ENCODE measurements at places on chromosomes 16 and 17. TPM values are rescaled to one million over a fixed set of nuclear protein-coding genes. Genes with fewer than 3 reads are reported as not detected.

IGF2BP1 gene
- polyA plus RNA-seq, result 0.45 TPM

DNA sequence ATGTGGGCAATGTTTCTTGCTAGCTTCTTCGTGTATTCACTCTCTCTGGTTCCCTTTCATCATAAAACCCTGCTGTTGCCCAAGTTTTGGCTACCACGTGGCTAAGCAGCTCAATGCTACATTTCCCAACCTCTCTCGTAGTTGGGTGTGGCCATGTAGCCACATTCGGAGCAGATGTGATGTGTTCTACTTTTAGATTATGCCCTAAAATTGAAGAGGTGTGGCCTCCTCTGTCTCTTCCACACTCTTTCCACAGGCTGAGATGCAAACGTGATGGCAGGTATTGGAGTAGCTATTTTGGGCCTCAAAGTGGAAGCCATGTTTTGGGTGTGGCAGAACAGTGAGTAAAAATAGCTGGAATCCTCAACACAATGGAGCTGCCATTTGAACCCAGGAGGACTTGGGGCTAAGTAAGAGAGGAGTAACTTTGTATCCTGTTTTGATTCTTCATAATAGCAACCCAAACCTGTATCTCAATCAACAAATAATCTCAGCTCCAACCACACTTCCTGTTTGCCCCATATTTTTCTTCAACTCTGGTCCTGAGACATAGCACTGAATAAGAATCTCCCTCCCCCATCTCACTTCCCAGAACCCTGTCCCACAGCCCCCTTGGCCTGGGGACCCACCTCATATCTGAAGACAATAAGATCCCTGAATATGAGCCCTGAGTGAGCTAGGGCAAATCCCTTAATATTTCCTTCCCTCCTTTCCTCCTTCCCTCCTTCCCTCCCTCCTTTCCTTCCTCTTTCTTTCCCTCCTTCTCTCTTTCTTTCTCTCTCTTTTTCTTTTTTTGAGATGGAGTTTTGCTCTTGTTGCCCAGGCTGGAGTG, 4.0 kb downstream of the NUPR1 start:
- no peak for DNase-seq

DNA sequence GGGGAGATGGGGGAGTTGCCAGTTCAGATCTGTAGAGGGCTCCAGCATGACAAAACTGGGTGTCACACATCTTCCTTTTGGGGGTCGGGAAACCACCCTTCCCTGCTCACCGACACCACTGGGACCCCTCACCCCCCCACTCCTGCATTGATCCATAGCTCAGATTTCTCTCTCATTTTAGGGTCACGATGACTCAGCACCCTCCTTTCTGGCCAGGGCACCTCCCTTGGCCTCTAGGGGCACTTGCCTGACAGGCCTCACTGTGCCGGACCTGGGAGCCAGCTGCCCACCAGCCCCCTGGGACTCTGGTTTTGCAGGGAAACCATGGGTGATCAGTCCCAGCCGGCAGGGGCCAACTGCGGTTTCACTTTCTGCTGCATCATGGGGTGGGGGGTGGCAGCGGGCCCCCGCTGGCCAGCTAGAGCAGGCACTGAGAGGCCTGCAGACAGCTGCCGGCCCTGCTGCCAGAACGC, 239.4 kb downstream of the MRTFB start:
- DNase-seq, result no peak

CD300LB gene
- polyA plus RNA-seq, result 0.27 TPM

GRCh38 chr17:32878211-32878610, 1.3 kb upstream of the MYO1D start:
- DNase-seq, result peak; percentile 68

DNA sequence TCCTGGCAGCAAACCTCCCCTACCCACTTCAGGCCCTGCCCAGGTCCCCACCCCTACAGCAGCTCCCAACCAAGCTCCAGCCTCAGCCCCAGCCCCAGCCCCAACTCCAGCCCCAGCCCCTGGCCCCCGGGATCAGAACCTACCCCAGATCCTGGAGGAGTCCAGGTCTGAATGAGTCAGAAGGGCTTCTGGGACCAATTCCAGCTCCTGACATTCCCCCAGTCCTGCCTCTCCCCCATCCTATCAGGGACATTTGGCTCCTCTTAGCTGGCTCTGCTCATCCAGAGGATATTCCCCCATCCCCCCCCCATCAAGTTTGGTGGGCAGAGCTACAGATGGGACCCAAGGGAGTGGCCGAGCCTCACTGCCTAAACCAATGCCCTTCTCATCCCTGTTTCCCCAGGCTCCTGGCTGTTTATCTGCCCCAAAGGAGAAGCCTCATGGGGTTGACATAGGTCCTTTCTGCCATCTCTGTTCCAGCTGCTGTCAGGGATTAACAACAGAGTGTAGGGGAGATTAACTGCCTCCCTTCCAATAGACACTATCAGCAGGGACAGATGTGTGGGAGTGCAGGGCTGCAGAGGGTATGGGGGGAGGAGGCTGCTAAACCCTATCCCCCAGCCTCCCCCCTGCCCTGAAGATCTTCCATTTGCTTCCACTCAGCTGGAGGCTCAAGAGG, 16.5 kb downstream of the CNTNAP1 start:
- no peak for DNase-seq

DNA sequence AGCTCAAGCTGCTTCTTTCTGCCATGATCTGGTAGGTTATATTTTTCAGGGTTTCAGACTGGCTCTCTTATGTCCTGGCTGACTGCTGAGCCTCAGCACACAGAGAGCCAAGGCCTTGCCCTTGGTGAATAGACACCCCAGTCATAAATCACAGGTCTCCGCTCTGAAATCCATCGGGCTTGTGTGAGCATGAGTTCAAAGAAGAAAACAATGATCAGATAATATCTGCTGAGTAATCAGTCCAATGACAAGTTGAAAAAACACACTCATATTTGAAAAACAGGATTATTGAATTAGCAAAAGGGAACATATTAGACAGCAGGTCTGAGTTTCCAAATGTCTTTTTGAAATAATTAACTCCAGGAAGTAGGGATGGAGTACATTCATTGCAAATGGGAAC, 51.1 kb upstream of the NDRG4 start:
- DNase-seq, result no peak

GRCh38 chr17:4054446-4054845, 88.4 kb downstream of the ZZEF1 start:
- DNase-seq, result no peak

DNA sequence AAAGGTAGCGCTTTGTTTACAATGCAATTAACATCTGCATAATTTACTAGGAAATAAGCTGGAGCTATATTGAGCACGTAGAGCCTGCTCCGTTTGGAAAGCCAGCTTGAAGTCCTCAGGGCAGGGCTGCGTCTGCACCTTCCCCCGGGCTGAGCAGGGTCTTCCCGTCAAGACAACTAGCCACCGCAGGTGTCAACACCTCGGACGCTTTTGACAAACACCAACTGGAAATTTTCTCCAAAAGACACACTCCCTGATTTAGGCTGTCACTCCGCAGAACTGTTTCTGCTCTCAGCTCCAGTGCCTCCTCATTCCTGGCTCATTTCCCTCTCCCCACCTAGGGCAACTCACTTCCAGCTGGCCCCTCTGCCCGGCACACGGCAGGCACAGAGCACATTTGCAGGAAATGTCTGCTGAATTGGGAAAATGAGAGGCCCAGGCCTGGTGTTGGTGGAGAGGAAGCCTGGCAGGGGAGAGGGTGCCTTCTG, 170.3 kb downstream of the MAF start:
- DNase-seq, result no peak

SCRN2 gene
- 127 TPM for polyA plus RNA-seq

GRCh38 chr17:81184555-81184954, 18.5 kb upstream of the AATK start:
- no peak for DNase-seq

GRCh38 chr16:73713778-73714495, 582.7 kb upstream of the PSMD7 start:
- peak; percentile 51 for DNase-seq

DNA sequence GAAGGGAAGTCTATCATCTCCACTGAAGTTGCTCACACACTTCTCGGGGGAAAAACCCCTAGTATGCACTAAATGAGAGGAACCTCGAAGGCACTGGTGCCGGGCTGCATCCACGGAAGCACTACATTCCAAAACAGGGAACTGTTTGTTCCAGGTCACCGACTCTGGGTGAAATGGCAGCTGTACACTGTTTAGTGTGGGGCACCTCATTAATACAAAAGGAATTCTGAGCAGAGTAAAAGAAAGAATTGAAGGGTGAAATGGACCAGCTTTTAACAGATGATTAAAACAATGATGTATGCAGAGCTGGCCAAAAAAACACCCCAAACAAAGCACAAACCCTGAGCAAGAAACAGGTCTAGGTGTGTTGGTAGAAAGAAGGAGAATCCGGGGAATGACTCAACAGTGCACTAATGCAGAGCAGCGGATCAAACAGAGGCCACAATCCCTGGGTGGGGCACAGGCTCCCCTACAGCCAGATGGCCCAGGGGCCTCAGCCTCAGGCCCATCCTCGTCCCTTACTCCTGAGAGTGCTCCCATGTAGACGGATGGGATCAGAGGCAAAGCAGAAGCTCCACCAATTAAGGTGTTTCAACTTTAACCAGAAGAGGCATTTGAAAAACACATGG, 161.5 kb downstream of the ZFHX3 start:
- DNase-seq, result no peak

DNA sequence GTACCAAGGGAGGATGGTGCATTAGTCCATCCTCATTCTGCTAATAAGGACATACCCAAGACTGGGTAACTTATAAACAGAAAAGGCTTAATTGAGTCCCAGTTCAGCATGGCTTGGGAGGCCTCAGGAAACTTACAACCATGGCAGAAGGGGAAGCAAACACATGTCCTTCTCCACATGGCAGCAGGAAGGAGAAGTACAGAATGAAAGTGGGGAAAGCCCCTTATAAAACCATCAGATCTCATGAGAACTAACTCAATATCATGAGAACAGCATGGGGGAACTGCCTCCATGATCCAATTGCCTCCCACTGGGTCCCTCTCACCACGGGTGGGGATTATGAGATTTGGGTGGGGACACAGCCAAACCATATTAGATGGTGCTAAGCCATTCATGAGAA, 84.5 kb downstream of the SEC14L1 start:
- DNase-seq, result no peak

- DNase-seq, result no peak
Observed at GRCh38 chr16:78476615-78477014, 377.2 kb downstream of the WWOX start.

DNA sequence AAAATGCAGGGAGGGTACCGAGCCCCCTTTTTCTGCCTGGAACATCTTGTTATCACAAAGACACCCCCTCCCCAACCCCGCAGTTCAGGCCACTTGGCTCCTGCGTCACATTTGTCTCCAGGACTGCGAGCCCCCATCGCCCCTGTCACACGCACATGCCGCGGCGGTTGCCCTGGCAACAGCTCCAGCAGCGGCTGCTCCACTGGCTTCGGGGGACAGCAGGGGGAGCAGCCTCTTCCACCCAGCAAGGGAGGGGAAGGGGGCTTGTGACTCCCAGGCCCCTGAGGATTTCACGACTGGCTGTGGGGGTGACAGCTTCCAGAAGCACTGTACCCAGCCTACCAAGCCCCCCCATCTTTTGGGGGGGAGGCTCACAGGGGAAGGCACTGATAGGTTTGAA, 2.6 kb downstream of the BAIAP3 start:
- no peak for DNase-seq

GRCh38 chr16:11651796-11652195, 16.5 kb upstream of the SNN start:
- DNase-seq, result no peak

GRCh38 chr16:76360404-76360803, 83.2 kb downstream of the CNTNAP4 start:
- no peak for DNase-seq

DNA sequence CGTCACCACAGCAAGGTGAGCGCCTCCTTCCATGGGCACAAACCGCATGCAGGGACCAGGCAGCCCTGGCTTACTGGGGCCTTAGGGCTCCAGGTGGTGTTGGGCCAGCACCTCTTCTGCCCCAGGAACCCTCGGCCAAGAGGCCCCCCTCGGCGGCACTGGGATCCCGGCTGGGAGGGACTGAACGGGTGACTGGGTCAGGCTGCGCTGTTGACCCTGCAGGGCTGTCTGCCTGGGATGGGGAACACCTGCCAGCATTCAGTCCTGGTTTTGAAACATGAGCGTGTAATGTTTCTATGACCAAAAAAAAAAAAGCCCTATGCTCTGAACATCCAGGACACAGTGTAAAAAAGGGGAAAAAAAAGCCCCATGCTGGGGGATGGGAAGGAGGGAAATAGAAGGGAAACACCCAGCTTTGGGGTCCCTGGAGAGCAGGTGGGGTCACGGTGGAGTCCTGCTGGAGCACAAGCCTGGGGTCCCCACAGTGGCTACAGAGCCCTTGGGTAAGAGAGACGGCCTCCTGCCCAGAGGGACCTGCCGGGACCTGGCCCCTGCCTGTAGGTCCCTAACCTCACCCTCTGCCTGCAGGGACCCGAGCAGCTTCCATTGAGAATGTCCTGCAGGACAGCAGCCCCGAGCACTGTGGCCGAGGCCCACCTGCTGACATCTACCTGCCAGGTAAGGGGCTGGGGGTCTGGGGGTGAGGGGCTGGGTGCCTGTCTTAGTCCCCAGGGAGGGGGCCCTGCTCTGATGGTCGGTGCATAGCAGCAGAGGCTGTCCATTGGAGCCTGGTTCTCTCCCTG, 9.9 kb upstream of the NUDT16L1 start:
- no peak for DNase-seq

CSH2 gene
- polyA plus RNA-seq, result not detected

GRCh38 chr17:78925234-78925633, at the start of gene TIMP2:
Gene TIMP2 (minus strand): TSS chr17:78925387. CDS start chr17:78925088, 299 bp downstream.
- DNase-seq, result peak; percentile 89

GRCh38 chr17:13199425-13199824, 181.6 kb upstream of the ELAC2 start:
- no peak for DNase-seq

GRCh38 chr16:88784074-88784855, 755 bp downstream of the PIEZO1 start:
- DNase-seq, result peak; percentile 84

BFAR gene
- 45.1 TPM for polyA plus RNA-seq

SLC38A8 gene
- not detected for polyA plus RNA-seq

- no peak for DNase-seq
Observed at GRCh38 chr17:55601874-55602364, 90.7 kb upstream of the SMIM36 start.

DNA sequence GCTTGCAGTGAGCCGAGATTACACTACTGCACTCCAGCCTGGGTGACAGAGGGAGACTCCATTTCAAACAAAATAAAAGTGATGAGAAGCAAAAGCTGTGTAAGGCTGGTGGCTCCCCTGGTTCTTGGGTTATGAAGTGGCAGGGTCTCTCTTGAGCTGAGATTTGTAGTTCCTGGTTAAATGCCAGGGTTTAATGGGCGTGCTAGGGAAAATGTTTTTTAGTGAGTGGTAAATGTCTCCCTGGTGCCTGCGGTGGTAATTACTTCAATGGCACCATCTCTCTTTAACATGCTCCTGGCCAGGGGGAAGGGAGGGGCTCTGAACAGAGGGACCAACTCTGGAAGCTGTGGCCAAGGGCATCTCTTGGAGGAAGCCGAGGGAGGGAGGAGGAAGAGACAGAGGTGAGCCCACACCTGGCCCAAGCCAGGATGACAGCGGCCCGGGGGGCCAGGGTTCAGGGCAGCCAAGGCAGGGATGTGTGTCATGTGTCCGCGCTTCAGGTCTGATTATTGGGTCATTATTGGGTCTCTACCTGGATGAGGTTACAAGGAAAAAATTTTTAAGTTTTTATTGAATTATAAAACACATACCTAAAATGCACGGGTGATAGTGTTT, 17.8 kb upstream of the RPL38 start:
- DNase-seq, result no peak

GRCh38 chr17:46106966-46107644, 86.1 kb downstream of the KANSL1 start:
- no peak for DNase-seq

GRCh38 chr16:4489030-4489429, 12.8 kb downstream of the HMOX2 start:
- DNase-seq, result no peak

NSMCE1 gene
- polyA plus RNA-seq, result 42.7 TPM

GRCh38 chr17:4045487-4045886, 81.2 kb upstream of the ATP2A3 start:
- DNase-seq, result no peak

HLF gene
- polyA plus RNA-seq, result 2.3 TPM

All from small intestine (tissue), 16 donors.